ELR (cell line): ENCODE measurements at places on chromosomes 1 and 21.

DNA sequence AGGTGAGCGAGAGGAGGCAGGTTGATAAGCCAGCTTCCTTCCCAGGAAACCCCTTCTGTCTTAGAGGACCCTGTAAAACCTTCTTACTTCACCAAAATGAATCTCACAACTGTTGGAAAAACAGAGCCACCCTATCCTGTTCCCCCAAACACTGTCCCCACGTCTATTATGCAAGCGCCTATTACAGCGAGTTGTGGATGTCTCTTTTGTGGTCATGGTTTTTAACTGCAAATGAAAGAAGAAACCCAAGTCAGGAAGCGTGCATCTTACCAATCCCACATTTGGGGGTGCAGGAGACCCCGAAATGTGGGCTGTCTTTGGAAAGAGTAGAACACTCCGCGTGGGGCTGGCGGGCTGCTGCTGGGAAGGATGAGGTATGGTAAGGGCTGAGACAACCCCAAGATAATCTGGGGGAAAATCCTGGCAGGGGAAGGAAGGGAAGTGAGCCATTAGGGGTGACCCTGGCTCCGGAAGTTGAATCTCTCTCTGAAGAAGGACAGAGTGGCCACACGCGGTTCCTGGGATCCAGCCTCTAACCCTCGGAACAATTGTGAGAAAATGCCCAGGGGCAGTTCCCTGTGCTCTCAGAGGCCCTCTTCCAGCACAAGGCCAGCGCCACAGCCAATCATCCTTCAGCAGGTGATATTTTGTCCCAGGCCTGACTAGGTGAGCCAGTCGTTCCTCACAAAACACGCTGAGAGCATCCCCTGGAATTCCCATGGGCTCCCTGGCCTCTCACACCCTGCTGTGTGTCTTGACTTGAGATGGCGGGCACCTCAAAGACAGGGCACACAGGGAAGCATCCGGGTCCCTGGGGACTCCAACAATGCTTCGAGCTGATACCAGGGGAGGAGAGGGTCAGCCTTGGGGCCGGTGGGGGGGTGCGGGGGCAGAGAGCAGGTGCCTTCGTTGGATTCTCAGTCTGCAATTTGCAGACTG lies 168.5 kb upstream of the IRF2BP2 start:
- DNase-seq, result no peak

DNA sequence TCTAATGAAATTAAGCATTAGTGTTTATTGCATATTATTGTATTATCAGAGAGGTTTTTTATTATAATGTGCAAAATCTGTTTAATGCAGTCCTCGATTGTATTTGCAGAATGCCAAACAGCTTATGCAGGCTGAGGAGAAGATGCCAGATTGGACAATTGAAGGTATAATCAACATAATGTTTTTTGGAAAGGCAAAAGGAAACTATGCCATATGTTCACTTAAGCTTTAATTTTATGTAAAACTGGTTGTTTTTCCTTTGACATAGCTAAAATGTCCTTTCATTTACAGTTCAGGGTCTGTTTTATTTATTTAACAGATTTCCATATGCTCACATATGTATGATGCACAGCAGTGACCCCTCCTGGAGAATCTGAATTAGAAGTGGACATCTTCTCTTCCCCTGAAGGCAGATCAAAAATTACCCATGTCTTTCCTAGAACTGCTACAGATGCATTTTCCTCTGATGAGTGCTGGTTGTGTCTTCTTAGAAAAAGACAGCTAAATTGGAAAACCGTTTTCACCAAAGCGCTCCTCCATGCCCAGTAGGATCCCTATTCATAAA lies 143.5 kb upstream of the USH2A start:
- DNase-seq, result peak; percentile 50

- DNase-seq, result no peak
Observed at GRCh38 chr1:43586136-43586731, 55.6 kb downstream of the PTPRF start.

- no peak for DNase-seq
Observed at GRCh38 chr1:93771843-93772242, 90.2 kb upstream of the BCAR3 start.

DNA sequence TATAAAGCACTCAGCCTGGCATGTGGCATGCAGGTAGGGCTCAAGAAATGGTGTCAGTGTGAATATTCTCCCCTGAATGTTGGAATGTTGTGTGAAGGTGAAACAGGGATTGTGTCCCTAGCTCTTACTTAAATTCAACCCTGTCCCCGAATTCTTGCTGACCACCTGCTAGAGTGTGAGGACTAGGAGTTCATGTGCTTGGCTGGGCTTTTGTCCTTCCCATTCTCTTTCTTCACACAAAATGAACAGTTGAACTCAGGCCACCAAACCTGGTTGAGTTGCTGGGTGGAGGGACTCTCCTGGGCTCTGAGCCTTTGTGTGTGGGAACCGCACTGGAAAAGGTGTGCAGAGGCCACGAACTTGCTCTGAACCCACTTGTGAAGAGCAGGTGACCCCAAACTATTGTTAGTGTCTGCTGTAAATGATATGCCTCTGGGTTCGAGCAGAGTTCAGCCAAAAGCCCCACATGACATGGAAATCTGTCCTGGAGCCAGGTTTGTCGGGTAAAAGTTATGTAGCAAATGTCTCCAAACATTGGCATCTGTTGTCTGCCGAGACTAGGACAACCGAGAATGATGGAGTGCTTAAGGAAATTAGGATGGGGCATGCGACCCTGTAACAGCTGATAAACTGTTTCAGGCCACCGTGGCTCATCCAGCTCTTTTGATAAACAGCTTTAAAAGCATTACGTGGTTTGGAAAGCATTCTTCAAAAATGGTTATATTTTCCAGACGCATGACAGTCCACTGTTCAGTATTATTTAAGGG lies 144.2 kb downstream of the DHRS3 start:
- no peak for DNase-seq

DNA sequence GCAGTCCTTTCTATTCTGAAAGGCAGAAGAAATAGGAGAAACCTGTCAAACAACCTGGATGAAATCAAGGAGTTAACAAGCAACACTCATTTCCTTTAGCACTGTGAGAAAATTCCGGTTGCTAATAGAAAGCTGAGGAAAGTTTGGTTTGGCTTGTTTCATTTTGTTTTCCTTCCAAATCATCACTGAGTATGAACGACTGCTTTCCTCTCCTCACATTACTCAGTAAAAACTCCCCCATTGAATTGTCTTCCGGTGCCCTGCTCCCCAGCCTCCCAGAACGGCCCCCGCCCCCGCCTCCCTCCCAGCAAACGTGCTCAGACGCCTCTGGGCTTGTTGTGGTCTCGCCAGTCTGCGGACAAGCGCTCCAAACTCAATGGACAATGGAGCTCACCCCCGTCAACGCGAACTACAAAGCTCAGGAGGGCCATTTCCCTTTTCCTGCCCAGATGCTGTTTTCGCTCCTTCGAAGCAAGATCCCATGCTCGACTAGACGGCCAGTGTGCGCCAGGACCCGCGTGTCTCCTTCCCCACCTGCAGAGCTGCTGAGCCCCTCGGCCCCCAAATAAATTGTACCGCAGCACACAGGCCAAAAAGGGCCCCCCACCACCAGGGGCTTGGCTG lies 747 bp downstream of the STX6 start:
- DNase-seq, result peak; percentile 87

DNA sequence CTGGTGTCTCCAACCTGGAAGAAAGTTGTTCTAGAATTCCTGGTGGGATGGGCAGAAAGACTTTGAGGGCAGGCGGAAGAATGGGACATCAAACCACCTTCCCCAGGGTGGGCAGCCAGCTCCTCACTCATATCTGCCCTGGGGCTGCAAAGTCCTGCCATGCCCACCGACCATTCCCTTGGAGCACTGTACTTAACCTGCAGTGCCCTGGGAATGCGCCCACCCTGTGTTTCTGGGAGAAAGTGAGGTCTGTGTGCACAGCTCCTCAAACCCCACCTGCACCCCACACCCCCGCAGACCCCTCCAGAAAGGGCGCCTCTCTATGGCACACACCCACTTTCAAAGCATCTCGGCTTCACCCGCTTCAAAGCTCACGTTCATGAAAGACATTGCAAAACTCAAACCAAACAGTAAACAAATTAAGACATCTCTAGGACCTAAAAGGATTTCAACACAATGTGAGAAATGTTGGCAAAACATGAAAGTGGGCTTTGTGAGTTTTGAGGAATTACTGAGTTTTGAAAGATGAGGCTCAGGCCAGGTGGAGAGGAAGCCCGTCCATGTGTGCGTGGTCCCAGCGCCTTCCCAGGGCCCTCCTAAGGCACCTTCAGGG lies 25.1 kb downstream of the KRTAP10-1 start:
- no peak for DNase-seq

- no peak for DNase-seq
Observed at GRCh38 chr1:240101737-240102136, 10.1 kb downstream of the FMN2 start.

GRCh38 chr1:169130683-169131082 lies 24.2 kb downstream of the ATP1B1 start:
- no peak for DNase-seq

- peak; percentile 96 for DNase-seq
Observed at GRCh38 chr1:28437924-28438699, 67.7 kb upstream of the RCC1 start.

- no peak for DNase-seq
Observed at GRCh38 chr1:200874694-200875093, 1.9 kb downstream of the GPR25 start.

DNA sequence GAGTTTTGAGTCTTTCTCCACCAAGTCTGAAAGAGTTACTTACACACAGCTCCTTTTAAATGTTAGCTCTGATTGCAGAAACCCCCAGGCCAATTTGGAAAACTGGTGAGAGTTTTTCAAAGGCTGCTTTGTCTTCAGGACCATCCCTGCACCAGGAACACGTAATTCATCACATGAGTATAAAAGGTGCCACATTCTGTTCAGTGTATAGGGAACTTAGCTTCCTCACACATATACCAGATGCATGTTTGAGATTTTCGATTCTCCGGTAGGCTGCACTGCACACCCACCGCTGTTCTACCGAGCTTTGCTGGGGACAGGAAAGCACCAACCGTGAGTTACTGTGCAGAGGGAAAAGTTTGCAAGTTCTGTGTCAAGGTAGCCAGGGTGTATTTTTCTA lies 28.3 kb upstream of the KCNK2 start:
- no peak for DNase-seq
